Hematopoietic multipotent progenitor cell treated with erythropoietin and hydrocortisone succinate and interleukin-3 and kit ligand, for 15 days (in vitro differentiated cells): ENCODE measurements at places on chromosomes 7 and 10.

DNA sequence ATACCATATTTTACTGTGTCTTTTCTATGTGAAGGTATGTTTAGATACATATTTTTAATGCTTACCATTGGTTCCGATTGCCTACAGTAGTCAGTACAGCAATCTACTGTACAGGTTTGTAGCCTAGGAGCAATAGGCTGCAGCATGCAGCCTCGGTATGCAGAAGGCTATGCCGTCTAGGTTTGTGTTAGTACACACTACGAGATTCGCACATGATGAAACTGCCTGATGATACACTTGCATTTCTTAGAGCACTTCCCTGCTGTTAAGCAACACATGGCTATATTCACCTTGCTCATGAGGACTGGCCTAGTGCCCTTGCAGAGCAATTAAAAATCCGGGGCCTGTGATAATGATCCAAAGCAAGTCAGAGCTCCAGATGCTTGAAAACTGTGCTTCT, 62.4 kb downstream of the MKX start:
- DNase-seq = no peak

GRCh38 chr7:31171216-31171785, 119.2 kb downstream of the ADCYAP1R1 start:
- DNase-seq = peak; percentile 33

DNA sequence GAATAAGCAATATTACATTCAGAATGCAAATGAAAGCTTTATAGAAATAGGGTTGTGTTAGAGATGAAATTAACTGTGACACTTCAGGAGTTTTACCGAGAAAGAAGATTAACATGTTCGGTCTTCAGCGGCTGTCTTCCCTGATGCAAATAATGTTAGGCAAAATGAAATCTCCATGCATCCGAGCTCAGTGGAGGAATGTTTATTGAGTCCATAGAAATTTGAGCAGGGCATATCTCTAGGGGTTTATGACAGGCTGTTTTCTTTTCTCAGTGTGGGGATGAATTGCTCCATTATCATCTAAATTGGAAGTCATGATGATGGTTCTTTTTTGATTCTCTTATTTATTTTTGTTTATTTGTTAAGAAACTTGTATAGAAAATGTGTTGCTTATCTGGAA, 31.7 kb downstream of the DYNC1I1 start:
- DNase-seq = no peak

DNA sequence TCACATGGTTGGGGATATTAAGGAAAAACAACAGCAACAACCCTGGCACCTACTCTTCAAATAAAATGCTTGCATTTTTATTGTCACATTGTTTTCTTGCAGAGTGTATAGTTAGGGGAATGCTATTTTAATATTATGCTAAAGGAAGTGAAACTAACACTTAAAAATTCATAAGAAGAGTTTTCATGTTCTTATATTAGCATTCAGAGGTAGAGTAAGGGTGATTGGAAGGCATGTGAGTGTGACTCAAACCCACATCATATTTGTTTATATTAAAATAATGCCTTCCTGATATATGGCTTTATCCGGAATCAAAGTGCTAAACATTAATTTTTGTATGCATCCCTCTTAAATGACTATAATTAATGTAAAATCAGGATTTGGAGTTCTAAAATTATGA, 59.8 kb upstream of the TES start:
- no peak for DNase-seq

DNA sequence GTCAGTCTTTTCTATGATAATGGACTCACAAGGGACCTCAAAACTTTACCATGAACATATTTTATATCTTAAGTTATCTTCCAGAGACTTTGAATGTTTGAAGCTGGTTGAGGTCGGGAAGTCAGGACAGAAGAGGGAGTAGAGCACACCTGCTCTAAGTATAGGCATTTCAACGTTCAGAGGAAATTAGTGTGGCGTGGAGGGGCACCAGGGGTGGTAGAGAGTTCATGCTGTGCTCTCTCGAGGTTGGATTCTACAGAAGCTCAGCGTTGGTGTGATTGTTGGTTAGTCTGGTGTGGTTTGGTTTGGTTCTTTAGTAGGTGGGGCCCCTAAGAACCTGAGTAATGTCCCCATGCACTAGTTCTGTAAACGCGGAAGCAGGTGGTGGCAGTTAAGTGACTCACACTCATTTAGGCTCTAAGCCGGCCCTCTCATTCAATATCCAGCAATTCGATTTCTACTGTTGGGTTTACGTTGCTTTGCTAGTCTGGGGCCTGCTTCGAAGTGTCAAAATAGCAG, 19.8 kb downstream of the CNTNAP2 start:
- DNase-seq = no peak

- DNase-seq = no peak
Observed at GRCh38 chr7:18715988-18716387, 220.4 kb downstream of the HDAC9 start.

- DNase-seq = no peak
Observed at GRCh38 chr7:44395067-44395466, 69.7 kb upstream of the CAMK2B start.

- no peak for DNase-seq
Observed at GRCh38 chr7:93890041-93890463, 501 bp downstream of the TFPI2 start.

DNA sequence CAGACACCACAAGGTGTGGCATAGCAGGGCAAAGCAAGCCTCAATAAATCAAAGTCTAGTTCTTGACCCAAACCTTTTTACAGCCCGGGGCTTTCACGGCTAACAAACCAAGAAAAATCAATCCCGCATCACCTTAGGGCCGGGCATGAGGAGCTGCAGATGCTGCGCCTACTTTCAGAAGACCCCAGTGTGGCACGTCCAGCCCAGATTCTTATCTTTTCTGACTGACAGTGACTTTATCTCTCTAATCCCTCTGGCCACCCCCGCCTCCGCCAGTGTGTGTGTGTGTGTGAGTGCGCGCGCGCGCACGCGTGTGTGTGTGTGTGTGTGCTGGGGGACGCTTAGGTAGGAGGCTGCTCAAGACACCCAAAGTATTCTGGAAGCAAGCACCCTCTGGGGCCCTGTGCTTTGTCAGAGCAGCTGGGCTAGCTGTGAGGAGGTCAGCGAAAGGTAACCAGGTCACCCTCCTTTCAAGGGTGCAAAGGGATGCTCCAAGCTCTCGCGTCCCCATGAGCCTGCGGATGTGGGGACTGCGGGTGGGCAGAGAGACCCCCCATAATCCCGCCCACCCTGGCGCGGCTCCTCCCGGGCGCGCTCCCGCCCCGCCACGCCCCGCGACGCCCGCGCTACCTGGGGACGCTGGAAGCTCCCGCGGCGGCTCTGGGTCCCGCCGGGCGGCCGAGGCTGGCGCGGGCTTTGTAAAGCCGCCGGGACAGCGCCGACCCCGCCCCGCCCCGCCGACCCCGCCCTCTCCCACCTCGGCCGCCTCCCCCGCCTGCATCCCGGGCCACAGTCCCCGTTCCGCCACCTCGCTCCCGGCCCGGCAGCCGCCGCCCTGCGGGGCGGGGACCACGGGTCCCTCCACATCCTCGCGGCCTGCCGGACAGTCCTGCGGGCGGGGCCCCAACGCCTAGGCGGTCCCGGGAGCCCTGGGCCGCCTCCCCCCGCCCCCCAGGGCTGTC, 57.1 kb upstream of the RHOBTB1 start:
- DNase-seq = no peak

DNA sequence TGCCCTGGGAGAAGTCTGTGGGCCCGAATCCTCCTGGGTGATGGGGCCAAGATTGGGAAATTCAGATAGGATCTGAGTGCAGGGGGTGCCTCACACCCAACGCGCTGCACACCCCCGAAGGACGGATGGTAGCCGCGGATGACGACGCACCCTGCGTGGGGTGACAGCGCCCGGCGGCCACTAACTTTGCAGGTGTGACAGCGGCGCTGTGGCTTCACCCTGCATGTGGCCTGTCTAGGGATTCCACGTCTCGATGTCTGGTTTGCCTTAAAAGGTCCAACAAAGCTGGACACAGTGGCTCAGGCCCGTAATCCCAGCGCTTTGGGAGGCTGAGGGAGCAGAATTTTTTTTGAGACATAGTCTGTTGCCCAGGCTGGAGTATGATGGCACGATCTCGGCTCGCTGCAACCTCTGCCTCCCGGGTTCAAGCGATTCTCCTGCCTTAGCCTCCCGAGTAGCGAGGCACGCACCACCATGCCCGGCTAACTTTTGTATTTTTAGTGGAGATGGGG, 18.6 kb downstream of the ADAP1 start:
- no peak for DNase-seq

GRCh38 chr10:12212454-12212853, 16.5 kb downstream of the CDC123 start:
- DNase-seq = no peak

DNA sequence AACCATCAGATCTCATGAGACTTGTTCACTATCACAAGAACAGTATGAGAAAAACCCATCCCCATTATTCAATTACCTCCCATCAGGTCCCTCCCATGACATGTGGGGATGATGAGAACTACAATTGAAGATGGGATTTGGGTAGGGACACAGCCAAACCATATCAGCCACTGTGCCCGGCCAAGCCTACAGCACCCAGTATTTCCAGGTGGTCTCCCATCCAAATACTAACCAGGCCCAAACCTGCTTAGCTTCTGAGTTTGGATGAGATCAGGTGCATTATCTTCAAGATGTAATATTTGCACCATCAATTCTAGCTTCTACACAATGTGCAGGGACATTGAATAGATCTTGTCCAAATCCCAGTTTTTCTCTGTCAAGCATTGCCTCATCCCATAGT, 196.9 kb downstream of the BAMBI start:
- no peak for DNase-seq

- no peak for DNase-seq
Observed at GRCh38 chr7:19715499-19715898, 6.7 kb upstream of the POLR1F start.

DNA sequence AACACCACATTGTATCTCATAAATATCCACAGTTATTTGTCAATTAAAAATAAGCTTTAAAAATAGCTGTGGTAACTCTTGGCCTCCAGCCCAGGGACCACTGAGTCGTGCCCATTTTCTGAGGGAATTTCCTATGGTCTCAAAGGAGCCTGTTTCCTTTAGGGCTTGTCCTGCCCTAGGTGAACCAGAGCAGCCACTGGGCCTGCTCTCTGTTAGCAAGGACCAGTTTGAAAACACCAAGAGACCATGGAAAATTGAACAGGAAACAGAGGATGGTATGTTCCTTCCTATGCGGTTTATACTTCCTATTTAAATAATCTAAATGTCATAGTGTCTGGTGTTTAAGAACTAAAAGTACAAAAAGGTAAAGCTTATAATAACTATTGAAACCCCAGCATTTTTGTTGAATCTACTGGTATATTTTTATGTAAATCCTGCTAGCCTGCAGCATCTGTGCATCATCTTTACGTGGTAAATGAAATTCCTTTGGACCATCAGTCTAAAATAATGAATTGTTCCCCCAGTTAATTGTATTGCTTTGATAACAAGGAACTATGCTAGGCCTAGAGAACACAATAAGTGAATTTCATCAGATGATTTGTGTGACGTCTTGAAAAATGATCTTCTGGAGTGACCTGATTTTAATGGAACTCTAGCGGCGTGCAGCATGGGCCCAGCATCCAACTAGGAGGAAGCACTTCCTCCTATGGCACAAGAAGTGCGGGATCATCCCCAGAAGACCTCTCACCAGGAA, 333.7 kb downstream of the GFRA1 start:
- DNase-seq = no peak

- DNase-seq = no peak
Observed at GRCh38 chr7:106127984-106128780, 16.1 kb upstream of the SYPL1 start.

DNA sequence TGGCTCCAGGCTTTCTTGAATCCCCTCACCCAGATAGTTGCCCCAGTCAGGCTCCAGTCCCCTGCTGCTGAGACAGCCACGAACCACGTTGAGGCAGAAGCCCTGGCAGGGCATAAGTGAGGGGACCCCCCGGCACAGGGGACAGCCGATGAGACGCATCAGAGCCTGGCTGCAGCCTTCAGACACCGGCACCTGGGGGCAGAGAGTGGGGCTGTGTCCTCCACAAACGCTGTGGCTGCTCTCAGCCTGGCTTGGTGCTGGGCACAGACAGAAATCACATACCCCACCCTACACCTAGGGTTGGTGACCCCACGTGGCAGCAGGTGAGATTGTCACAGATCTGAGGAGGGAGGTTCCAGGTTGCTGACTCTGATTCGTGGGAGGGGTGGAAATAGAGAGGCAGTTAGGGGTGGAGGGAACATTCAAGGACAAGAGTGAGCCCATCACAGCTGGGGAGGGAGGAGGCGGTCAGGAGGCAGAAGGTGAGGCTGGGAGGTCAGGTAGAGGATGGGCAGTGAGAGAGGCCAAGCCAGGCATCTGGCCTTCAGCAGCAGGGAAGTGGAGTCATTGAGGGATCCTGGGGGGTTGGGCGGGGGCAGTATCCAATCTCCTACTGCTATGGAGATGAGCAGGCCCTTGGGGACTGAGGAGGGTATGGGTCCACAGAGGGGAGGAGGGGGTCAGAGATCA, 3.2 kb downstream of the GPC2 start:
- DNase-seq = no peak

GRCh38 chr7:27179030-27179429, 4.9 kb upstream of the HOXA10 start:
- DNase-seq = no peak

DNA sequence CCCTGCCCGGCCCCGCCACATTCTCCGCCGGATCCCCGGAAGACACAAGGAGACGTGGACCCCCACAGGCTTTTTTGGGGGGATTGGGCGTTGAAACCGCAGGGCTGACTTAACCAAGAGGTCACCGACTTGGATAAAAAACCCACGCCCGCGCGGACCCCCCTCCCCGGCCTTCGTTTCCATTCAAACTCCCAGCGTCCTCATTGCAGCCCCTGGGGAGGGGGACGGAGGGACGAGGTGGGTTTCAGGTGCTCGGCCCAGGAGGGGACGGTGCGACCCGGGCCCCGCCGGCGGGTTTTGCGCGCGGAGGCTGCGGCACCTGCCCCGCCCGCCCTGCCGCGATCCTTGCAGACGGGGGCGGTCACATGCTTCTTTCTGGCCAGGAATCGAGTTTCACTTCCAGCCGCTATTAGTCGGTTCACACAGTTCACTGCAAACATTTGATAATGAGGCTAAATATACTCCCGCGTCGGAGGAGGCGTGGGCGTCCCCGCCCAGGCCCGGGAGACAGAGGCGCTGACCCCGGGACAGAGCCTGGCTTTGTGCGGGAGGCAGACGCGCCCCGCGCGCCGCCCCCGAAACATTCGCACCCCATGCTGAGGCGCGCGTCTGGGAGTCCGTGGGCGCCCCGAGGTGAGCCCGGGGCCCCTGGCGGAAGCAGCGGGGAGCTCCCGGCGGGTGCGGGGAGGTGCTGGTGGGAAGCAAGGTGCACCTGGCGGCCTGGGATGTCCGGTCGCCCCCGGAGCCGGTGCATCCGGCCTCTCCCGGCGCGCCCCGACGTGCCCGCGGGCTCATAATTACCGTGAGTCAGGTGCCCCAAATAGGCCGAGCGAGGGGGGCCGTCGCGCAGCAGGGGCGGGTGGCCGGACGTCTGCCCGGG, 2.7 kb upstream of the PDGFA start:
- peak; percentile 5 for DNase-seq

- no peak for DNase-seq
Observed at GRCh38 chr7:113026941-113027340, 59.7 kb downstream of the GPR85 start.

GRCh38 chr7:132568962-132569361, 7.3 kb downstream of the PLXNA4 start:
- DNase-seq = no peak

- DNase-seq = no peak
Observed at GRCh38 chr7:158572000-158572828, 15.4 kb downstream of the PTPRN2 start.

GRCh38 chr7:1040790-1041189, 3.6 kb upstream of the GPR146 start:
- no peak for DNase-seq
